ENCODE measurements at places on chromosomes 5 and 9. TPM values are rescaled to one million over a fixed set of nuclear protein-coding genes. Genes with fewer than 3 reads are reported as not detected.

DNA sequence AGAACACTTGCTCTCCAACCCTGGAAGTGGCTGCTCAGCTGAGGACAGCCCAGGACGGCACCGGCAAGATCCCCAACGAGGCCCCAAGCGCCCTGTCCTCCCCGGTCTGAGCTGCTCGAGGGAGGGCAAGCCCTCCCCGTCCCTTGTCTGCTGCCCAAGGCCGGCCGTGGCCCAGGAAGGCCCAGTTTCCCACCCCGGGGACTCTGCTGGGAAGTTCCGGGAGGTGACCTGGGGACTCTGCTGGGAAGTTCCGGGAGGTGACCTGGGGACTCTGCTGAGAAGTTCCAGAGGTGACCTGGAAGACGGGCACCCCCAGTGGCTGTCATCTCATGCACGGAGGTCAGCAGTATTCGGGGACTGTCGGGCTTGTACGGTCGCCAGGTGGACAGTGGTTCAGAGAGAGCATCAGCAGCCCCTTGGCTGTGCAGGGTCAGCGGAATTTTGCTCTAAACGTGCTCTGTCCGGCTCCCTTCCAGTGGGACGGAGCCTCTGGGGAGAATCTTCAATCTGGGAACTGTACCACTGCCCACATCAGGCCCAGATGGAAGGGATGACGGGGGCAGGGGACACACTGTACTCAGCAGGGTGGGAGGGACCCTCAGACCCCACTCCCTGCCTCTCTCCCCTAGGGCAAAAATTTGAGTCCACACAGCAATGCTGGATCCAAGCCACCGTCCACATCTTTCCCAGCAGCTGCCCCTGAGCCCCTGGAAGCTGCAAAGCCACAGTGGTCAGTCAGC lies 7.2 kb downstream of the NACC2 start:
- no peak for DNase-seq

Gene ZCCHC10
- total RNA-seq = 22.5 TPM

Gene PCDHGA12
- 9.0 TPM for total RNA-seq

Gene GABBR2
- total RNA-seq = 0.16 TPM

DNA sequence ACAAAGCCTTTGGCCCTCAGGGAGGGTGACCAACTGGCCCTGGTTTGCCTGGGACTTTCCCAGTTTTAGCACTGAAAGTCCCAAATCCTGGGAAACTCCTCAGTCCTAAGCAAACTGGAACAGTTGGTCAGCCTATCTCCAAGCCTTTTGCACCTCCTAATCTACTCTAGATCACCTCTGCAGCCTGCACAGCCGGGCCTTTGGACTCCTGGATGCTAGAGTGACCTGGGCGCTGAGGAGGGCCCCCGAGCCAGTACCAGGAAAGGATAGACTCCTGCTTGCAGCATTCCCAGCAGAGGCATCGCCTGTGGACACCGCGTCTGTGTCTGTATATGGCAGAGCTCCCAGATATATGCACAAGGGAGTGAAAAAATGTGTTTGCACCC lies 15.1 kb downstream of the IRF1 start:
- DNase-seq = peak; percentile 31

Gene HMMR
- 1.9 TPM for total RNA-seq

GRCh38 chr5:83035373-83036100 lies 41.7 kb downstream of the TMEM167A start:
- DNase-seq = peak; percentile 86

Gene ADAMTS16
- not detected for total RNA-seq

GRCh38 chr9:126536841-126537465 lies 76.8 kb upstream of the LMX1B start:
- DNase-seq = no peak

- no peak for DNase-seq
Observed at GRCh38 chr9:101536938-101537337, 3.3 kb downstream of the RNF20 start.

Gene GPR151
- total RNA-seq = not detected

- no peak for DNase-seq
Observed at GRCh38 chr5:167699432-167699831, 592.0 kb upstream of the WWC1 start.

- no peak for DNase-seq
Observed at GRCh38 chr9:86591472-86591871, 237.3 kb upstream of the TUT7 start.

- DNase-seq = no peak
Observed at GRCh38 chr5:14932902-14933469, 61.4 kb upstream of the ANKH start.

DNA sequence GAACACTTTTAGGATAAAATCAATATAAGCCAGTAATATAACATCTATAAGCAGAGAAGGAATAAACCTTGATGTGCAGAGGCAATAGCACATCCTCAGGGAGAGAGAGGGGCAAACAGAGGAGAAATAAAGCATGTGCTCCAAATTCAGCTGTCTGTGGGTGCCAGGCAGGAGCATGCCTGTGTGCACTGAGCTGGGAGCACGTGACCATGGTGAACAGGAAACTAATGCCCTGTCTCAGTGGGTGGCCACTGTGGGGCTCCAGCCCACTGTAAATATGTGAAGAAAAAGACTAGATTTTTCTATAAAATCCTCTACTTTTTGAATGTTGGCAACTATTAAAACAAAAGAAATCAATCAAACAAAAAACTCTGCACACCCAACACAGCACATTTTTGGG lies 55.3 kb downstream of the FYB1 start:
- no peak for DNase-seq

- DNase-seq = no peak
Observed at GRCh38 chr9:107542411-107543157, 53.0 kb upstream of the KLF4 start.

Gene NTNG2
- total RNA-seq = 3.6 TPM

Gene PCDHA8
- not detected for total RNA-seq

GRCh38 chr5:28726815-28727214 lies 1688.4 kb upstream of the CDH9 start:
- no peak for DNase-seq

DNA sequence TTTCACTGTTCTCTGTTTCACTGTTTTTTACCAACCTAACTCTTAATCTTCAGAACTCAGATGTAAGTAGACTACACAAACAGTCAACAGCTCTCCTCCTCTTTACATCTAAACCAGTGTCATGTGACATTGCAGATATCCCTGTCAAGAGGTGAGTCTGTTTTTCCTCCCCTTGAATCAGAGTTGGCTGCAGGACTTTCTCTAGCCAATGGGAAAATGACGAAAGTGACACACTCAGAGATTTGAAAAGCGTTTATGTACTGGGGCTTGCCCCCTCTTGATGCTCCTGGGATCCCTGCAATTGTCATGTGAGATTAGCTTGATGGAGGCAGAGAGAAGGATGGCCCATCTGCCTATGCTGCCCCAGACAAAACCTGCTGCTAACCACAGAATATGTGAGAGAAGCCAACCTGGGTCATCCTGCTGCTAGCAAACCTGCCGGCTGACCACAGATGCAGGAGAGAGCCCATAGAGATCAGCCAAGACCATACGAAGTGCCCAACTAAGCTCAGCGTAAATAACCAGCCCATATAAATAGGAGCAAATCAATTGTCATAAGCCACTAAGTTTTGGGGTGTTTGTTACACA lies 111.1 kb downstream of the ASTN2 start:
- DNase-seq = no peak

- no peak for DNase-seq
Observed at GRCh38 chr9:136171009-136171800, 33.7 kb downstream of the LHX3 start.

GRCh38 chr5:90939211-90939610 lies 380.6 kb downstream of the ADGRV1 start:
- DNase-seq = no peak

Gene FOXD4L4
- not detected for total RNA-seq

Gene DNAJB5
- total RNA-seq = 60.3 TPM

DNA sequence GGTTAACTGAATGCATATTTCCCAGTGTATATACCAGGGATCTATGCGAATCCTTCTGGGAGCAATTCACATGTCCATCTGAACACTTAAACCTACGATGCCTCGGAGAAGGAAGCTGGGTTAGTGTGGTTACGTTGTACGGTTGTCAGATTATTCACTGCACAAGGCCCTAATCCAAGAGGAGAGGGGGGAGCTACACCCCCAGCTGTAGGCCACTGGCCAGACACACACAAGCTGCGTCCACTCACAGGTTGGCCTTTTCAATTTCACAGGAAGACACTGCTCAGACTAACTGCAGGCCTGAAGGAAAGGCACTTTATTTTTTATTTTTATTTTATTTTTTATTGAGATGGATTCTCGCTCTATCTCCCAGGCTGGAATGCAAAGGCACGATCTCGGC lies 184.5 kb upstream of the GNA14 start:
- DNase-seq = no peak

- DNase-seq = no peak
Observed at GRCh38 chr5:126720369-126720768, 56.6 kb upstream of the LMNB1 start.

Gene OR1J2
- total RNA-seq = not detected

Gene SLC36A2
- 0.10 TPM for total RNA-seq

GRCh38 chr5:79689541-79690466 lies at the start of gene CMYA5:
Gene CMYA5, plus strand, starts transcription at chr5:79689836. Its CDS starts 72 bp downstream, at chr5:79689908.
- peak; percentile 77 for DNase-seq

Gene SH3PXD2B
- total RNA-seq = 8.4 TPM

Gene FOXD1
- total RNA-seq = not detected

GRCh38 chr5:147504011-147504410 lies 5.9 kb downstream of the DPYSL3 start:
- peak; percentile 42 for DNase-seq

DNA sequence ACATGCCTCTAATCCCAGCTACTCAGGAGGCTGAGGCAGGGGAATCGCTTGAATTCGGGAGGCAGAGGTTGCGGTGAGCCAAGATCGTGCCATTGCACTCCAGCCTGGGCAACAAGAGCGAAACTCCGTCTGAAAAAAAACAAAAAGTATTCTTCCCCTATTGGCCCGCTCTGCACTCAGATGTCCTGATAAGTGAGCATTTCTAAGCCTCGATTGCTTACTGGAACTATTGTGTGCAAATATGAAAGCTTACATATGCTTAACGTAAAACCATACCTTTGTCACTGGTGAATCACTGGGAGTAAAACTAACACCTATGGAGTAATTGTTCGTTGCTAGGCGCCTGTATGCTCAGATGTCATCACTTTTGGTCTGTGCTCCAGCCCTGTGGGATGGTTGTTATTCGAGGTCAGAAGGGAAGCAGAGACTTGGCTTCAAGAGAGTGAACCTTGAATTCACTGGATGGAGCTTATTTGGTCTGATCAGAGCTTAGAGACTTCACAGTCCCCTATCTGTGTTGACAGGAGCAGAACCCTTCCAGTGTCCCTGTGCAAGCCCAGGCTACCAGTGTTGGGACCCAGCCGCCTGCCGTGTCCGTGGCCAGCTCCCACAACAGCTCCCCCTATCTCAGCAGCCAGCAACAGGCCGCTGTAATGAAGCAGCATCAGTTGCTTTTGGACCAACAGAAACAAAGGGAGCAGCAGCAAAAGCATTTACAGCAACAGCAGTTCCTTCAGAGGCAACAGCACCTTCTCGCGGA lies 25.3 kb upstream of the LTC4S start:
- DNase-seq = no peak

Gene TTC23L
- total RNA-seq = not detected

GRCh38 chr5:152551061-152551460 lies 146.0 kb upstream of the NMUR2 start:
- no peak for DNase-seq

- DNase-seq = no peak
Observed at GRCh38 chr9:86867804-86868313, 79.4 kb downstream of the GAS1 start.

- no peak for DNase-seq
Observed at GRCh38 chr9:33858423-33858822, 41.5 kb downstream of the UBE2R2 start.

Gene PCDHA6
- 0.35 TPM for total RNA-seq

DNA sequence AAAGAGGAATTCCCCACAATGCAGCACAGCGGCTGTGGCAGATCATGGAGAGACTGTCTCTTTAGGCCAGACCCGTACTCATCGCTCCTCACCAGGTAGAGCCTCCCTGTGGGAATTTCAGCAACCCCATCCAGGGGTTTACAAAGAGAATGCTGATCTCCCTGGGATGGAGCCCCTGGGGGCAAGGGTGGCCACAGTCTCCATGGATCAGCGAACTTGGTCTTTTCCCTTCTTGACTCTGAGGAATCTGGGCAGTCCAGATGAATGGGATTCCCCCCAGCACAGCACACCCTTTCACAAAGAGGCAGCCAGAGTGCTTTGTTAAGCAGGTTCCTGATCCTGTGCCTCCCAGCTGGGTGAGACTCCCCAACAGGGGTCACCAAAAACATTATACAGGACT lies 108.7 kb upstream of the RGMB start:
- DNase-seq = no peak
